ENCODE measurements at places on chromosomes 11 and 22.

DNA sequence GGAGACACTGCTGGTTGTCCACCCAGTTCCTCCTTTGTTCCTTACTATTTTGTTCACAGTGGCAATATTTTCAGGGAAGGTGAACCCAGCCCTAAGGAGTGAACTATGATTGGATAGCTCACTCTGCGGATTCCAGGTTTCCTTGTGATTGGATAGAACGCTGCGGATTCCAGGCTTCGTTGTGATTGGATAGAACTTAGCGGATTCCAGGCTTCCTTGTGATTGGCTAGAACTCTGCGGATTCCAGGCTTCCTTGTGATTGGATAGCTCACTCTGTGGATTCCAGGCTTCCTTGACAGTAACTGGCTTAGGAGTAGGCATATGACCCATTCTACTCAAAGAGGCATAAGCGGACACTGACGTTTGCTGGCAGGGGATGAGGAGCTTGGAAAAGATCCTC lies 28.6 kb upstream of the ADA2 start:
- DNase-seq: no peak

GRCh38 chr11:132620423-132620822 lies 911.9 kb downstream of the OPCML start:
- no peak for DNase-seq

DNA sequence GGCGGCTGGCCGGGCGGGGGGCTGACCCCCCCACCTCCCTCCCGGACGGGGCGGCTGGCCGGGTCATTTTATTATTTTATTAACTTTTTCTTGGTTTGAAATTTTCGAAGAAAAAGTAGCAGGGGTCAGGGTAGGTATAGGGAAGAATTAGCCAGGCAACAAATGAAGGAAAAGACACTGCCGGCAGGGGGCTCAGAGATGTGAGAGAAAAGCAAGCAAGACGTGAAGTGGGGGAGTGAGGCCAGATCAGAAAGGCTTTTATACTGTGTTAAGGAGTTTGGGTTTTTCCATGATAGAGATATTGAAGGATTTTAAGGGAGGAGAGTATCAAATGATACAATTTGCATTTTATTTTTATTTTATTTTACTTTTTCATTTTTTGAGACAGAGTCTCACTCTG lies 19.0 kb downstream of the RNF214 start:
- no peak for DNase-seq

DNA sequence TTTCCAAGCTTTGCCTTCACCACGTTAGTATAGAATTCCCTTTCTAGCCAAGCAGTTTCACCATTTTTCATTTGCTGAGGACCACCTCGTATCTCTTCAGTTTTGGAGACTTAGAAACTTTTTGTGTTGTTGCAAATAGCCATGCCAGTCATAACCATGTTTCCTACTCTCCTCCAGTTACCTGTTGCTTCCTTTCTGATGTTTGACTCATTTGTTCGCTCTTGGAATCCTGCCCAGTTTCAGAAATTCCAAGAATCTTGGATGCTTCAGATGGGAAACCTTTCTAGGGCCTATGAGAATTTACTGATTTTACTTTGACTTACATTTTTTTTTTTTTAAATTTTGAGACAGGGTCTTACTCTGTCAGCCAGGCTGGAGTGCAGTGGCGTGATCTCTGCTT lies 65.4 kb downstream of the PPP6R3 start:
- no peak for DNase-seq

GRCh38 chr22:20238536-20238900 lies 29.6 kb downstream of the RTN4R start:
- DNase-seq: no peak

Measured in LNCaP clone FGC (cell line).